ENCODE measurements at places on chromosomes 2 and 18. TPM values are rescaled to one million over a fixed set of nuclear protein-coding genes. Genes with fewer than 3 reads are reported as not detected.

DNA sequence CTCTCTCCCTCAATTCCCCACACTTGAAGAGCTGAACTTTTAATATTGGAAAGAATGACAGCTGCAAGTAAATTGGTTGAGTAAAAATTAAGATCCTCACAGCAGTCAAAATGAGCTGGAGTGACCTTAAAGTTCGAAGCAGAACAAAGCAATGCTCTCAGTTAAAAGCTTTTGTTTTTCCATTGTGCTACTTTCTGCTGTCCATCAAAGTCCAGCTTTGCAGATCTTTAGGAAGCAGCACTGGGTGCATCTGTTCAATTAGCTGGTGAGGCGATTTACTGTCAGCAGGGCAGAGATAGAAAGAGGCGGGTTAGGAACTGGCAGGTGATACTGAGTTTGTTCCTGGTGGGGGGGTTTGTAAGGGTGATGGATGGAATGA, 834.8 kb downstream of the CPS1 start:
- H3K36me3 ChIP-seq: no peaks in the 10 kb centered on the region
- no peaks in the 10 kb centered on the region for H3K4me1 ChIP-seq
- no peak overlapping the region for H3K27ac ChIP-seq
- H3K4me3 ChIP-seq: no peak overlapping the region
- H3K27me3 ChIP-seq: no peaks in the 10 kb centered on the region
- DNase-seq: no peak

GRCh38 chr2:233152541-233152940, 92.4 kb downstream of the INPP5D start:
- no peak overlapping the region for H3K27ac ChIP-seq
- H3K27me3 ChIP-seq: no peaks in the 10 kb centered on the region
- H3K4me1 ChIP-seq: no peaks in the 10 kb centered on the region
- DNase-seq: peak; percentile 78

GRCh38 chr2:29627279-29627711, 294.1 kb downstream of the ALK start:
- no peaks in the 10 kb centered on the region for H3K36me3 ChIP-seq
- no peak overlapping the region for H3K4me3 ChIP-seq
- no peak overlapping the region for H3K27ac ChIP-seq
- DNase-seq: no peak
- H3K4me1 ChIP-seq: peaks cover 2% of the 10 kb centered on the region

- DNase-seq: no peak
- peaks cover 5% of the 10 kb centered on the region for H3K4me1 ChIP-seq
- no peak overlapping the region for H3K4me3 ChIP-seq
- H3K27ac ChIP-seq: no peak overlapping the region
- no peaks in the 10 kb centered on the region for H3K36me3 ChIP-seq
Observed at GRCh38 chr2:234095301-234095700, 44.8 kb downstream of the SPP2 start.

DNA sequence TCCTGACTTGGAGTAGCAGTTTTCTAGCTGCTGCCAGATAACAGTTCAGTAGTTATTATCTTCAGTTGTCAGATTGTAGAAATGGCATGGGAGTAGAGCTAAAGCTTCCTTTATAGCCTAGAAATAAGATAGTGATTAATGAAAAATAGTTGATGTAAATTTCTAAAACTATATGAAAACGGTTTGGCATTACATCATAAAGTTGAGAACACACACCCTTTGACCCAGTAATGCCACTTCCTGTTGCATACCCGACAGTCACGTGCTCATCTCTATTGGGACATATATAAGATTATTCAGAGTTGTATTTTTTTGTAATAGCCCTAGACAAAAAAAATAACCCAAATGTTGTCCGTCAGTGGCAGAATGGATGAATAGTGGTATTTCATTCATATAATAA, 39.4 kb upstream of the ASB1 start:
- no peak overlapping the region for H3K4me3 ChIP-seq
- DNase-seq: no peak
- H3K4me1 ChIP-seq: no peaks in the 10 kb centered on the region
- H3K36me3 ChIP-seq: peaks cover 1% of the 10 kb centered on the region
- H3K27me3 ChIP-seq: no peaks in the 10 kb centered on the region

DNA sequence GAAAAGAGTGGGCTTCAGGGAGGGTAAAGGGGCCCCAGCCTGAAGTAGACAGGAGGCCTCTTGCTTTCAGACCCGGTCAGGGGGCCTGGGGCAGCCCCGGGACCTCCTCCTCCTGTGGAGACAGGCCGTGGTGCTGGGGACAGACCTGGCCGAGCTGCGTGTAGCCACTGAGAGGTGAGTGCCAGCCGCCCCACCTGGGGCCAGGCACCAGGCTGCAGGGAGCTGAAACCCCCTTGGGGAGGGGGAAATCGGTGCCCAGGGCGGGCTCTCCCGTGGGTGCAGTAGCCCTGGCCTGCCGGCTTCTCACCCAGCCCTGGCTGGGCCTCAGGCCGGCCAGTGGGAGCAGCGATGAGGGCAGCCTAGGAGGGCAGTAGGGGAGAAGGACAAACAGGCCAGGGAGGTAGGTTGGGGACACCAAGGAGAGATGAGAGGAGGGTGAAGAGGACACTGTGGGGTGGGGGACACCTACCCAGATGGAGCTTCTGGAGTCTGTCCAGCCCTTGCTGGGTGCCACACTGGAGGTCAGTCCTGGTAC, 24.0 kb downstream of the CROCC2 start:
- DNase-seq: peak; percentile 19
- H3K36me3 ChIP-seq: no peaks in the 10 kb centered on the region
- H3K27me3 ChIP-seq: no peaks in the 10 kb centered on the region
- no peak overlapping the region for H3K27ac ChIP-seq
- H3K4me3 ChIP-seq: no peak overlapping the region

- peaks cover 13% of the 10 kb centered on the region for H3K36me3 ChIP-seq
- H3K27ac ChIP-seq: no peak overlapping the region
- DNase-seq: no peak
Observed at GRCh38 chr2:189685540-189686229, 11.2 kb downstream of the ANKAR start.

DNA sequence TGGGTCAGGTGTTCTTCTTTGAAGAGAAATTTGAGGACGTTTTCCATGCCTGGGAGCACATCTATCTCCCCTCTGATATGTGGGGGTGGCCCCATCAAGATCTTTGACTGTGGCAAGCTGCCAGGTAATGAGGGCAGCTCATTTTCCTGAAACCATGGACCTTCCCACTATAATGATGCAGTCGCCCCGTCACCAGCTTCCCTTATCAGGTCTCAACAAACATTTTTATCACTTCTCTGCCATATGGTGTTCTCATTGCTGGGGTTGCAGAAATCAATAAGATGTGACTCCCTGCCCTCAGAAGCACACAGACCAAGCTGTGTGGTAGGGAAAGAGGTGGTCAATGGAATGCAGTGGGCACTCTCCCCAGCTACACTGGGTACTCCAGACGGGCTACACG, 48.4 kb upstream of the B3GNT7 start:
- peaks cover 28% of the 10 kb centered on the region for H3K4me1 ChIP-seq
- H3K4me3 ChIP-seq: no peak overlapping the region
- DNase-seq: no peak
- no peak overlapping the region for H3K27ac ChIP-seq
- no peaks in the 10 kb centered on the region for H3K27me3 ChIP-seq

FAM136A gene
- 23.9 TPM for total RNA-seq

CNGA3 gene
- total RNA-seq: not detected

AGBL5 gene
- total RNA-seq: 11.3 TPM

MREG gene
- 0.62 TPM for total RNA-seq

Measured in heart left ventricle (tissue), 16 donors.